ENCODE measurements at places on chromosomes 7 and 10. TPM values are rescaled to one million over a fixed set of nuclear protein-coding genes. Genes with fewer than 3 reads are reported as not detected.

The PTF1A gene
- total RNA-seq, result not detected

GRCh38 chr7:51113962-51114361 lies 202.6 kb downstream of the COBL start:
- DNase-seq, result no peak

The RBM20 gene
- total RNA-seq, result 1.6 TPM

The PHYH gene
- 74.7 TPM for total RNA-seq

DNA sequence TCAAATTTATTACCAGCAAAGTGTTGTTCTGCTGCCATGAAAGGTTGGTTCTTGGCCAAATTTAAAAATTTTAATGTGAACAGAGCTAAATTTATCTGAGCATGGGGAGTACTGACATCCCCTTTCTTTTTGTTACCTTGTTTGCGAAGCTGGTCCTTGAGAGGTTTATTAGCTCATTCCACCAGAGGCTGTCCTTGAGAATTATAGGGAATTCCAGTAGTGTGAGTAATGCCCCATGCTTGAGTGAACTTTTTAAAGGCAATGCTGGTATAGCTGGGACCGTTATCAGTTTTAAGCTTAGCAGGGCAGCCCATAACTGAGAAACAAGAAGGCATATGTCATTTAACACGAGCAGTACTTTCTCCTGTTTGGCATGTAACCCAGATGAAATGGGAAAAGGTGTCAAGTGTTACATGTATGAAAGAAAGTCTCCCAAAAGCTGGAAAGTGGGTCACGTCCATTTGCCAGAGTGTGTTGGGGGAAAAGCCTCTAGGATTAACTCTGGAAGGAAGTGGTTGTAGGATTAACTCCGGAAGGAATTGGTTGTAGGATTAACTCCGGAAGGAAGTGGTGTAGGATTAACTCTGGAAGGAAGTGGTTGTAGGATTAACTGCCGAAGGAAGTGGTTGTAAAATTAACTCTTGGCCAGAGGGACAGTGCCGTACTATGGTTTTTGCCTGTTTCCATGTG lies 37.3 kb upstream of the AKR1C2 start:
- DNase-seq, result no peak

DNA sequence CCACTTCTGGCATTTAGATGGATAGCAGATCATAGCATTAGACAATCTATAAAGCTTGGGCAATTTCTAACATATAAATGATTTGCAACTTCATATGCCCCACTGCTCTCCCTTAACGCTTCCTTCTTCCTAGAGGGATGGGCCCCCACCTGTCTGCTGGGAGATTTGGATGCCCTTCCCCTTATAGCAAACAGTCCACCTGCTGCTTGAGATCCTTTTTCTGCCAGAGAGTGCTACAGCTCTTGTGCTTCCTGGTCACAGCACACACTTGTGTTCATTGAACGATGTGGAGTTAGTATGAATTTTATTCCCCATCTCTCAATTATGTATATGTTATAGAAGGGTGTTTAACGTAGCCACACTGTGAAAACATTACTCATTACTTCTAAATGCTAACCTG lies 10.4 kb upstream of the PCGF5 start:
- DNase-seq, result no peak

- DNase-seq, result no peak
Measured at GRCh38 chr10:130458509-130458908, 322.3 kb downstream of the GLRX3 start.

GRCh38 chr7:16739863-16740622 lies 13.5 kb upstream of the TSPAN13 start:
- DNase-seq, result no peak

- no peak for DNase-seq
Measured at GRCh38 chr10:120479506-120479905, 22.5 kb downstream of the PLPP4 start.

- no peak for DNase-seq
Measured at GRCh38 chr10:33336582-33337325, 2.3 kb upstream of the NRP1 start.

The IKZF1 gene
- 21.4 TPM for total RNA-seq

DNA sequence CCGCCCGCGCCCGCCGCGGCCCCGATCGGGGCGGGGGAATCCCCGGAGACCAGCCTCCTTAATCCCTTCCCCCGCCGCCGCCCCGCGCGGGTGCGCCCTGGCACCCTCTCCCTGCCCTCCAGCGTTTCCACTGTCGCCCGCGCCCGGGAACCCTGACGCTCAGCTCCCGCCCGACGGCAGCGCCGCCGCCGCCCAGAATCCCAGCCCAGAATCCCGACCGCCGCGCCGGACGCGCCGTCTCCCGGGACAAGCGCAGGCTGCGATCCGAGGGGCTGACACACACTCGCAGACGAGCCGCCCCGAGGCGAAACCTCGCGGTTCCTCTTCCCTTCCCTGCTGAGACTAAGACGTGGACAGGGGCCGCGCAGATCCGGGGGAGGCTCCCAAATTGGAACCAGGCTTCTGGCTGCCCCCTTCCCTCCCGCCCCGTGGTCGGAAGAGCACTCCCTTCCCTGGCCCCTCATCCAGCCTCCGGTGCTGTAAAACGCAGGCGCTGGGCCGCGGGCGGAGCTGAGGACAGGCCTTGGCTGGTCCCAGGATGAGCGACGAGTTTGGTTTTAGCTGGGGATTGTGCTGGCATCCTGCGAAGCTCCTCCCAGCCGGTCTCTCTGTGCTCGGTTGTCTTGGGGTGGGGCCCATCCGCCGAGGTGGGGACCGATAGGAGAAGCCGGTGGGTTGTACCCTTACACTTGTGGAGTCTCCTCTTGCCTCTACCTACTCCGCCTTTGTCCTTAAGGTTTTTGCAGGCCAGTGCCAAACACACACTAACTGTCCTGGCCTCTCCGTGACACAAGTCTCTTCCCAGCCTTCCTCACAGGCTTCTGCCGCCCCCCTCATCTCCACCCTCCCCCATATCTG lies 1.1 kb downstream of the MARVELD1 start:
- DNase-seq, result peak; percentile 68

GRCh38 chr7:157832421-157832820 lies 495.6 kb downstream of the DNAJB6 start:
- DNase-seq, result no peak

DNA sequence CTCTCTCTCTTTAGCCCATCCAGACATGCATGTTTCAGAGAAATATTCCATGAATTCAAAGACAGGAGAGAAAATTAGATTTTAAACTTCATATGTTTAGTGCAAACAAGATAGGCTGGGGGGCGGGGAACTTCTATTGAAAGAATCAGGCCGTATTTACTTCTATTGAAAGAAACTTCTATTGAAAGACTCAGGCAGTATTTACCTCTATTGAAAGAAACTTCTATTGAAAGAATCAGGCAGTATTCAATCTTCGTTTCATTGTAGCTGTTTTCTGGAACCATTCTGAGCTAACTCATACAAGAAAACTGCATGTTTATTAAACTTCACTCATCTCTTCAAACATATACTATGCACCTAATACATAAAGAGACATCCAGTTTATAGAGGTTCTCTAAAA lies 123.1 kb downstream of the TYW1B start:
- DNase-seq, result no peak

Measured in breast epithelium (tissue), 4 donors.